ENCODE measurements at places on chromosomes 5 and 9. TPM values are rescaled to one million over a fixed set of nuclear protein-coding genes. Genes with fewer than 3 reads are reported as not detected.

DNA sequence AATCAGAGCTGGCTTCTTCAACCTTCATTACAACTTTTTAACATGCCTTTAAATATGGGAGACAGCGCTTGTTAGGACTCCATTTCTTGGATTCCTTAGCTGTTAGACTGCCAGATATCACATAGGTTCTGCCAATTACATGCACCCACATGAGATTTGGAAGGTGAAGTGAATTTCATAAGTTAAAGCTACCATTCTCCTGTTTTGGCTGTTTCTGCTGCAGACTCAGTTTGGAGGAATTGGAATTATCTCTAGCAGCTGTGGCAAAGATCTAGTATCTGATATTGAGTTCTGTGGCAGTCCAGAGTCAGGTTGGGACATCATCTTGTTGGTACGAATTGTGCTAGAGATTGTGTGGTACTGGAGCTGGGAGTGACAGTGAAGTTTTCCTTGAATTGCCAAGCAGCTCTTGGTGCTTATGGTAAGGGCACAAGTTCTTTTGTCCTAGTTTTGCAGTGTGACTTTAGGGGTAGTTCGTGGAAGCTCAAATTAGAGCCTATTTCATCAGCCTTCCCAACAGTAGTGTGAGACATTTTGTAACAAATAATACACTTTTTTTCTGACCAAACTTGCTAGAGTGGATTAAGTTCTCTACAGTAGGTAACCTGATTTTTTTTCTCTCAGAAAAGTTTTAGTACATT is 9.1 kb upstream of the PJA2 start:
- DNase-seq = no peak

BAAT gene
- 0.31 TPM for total RNA-seq

DNA sequence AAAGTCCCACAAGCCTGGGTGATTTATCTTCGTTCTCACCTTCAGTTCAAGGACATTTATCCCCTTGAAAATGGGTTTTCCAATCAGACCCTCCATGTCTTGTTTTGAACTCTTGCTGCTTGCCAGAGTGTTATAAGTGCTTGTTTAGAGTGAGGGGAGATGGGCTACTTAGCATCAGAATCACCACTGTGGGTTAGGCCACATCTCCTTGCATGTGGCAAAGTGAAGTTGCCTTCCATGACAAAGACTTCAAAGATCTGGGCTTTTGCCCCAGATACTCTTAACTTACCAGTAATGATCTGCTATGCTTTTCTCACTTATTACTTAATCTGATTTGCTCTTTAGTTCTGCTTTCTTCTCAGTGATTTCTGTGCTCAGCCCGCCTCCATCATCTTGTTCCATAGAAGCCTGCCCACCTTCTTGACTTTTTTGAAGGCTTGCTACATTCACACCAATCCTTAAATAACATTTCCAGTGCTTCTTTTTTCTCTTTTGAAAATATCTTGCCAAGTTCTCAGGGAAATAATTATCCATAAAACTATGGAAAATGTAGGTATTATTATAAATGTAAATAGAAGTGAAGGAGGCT is 39.0 kb downstream of the GPR21 start:
- DNase-seq = no peak

DNA sequence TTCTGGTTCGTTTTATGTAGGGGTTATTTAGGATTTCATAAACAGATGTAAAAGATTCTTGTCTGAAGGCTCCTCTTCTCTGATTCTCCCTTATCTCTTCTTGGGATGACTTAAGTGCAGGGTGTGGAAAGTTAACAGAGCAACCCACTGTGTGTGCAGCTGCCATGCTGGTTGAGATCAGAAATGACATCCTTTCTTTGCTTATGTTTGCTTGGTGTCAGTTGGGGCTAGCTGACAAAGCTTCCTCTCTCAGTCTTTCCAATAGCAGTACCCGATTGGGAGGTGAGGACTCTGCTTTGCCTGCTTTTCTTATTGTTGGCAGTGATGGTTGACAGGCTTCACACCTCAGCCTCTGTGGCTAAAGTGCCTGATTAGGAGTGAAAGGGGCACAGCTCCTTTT is 26.5 kb downstream of the OGN start:
- DNase-seq = no peak

GRM6 gene
- total RNA-seq = not detected

GRCh38 chr5:16592255-16592654 is 24.5 kb downstream of the RETREG1 start:
- no peak for DNase-seq

CTNND2 gene
- 5.5 TPM for total RNA-seq

GRCh38 chr5:75668445-75668844 is 48.8 kb downstream of the POC5 start:
- no peak for DNase-seq

- DNase-seq = no peak
Measured at GRCh38 chr5:1782385-1783215, 17.0 kb downstream of the MRPL36 start.

POU5F2 gene
- 0.69 TPM for total RNA-seq

- no peak for DNase-seq
Measured at GRCh38 chr5:68419081-68419636, 203.6 kb downstream of the PIK3R1 start.

DNA sequence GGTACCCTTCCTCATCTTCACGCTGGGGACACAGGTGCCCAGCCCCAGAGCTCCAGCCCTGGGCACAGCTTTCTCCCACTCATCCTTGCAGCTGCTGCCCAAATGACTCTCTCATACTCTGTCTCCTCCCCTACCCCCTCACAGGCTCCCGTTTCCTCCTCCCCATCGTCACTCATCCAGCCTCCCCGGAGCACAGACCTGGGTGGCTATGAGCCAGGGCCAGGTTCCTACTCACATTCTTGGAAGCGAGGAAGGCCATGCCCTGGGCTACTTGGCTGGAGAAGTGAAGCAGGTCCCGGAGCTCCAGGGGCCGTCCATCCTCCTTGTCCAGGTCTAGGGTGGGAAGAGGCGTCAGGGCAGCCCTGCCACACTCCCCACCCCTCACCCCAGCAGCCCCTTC is 29.3 kb downstream of the CSF1R start:
- DNase-seq = no peak

DNA sequence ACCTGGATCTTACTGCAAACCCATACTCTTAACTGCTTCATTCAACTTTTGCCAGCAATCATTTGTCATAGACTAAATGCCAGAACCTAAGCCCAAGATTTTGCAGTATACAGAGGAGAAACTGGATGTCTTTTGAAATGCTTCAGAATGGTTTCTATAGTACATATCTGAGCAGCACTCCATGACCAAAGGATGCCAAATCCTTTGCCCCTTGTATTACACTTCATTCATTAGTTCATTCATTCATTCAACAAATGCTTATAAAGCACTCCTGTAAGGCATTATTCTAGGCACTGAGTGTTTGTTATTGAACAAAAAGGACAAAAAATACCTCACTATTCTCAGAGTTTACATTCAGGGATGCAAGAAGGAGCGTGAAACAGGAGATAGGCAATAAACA is 119.9 kb downstream of the SLC1A3 start:
- no peak for DNase-seq

DNA sequence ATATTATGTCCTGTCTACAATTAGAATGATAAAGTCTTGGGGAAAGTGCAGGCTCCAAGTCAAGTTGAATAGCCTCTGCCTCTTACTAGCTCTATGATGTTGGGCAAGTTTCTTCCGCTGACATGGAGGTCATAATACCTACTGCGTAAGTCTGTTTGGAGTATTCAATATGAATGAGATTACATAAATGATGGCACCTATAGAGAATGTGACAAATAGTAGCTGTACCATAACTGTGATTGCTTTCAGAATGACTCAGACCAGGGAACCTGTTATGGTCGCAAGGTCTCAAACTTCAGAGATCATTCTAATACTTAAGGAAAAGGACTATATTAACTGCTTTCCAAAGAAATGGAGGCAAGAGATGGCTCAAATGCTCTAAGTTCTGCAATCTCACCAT is 94.0 kb upstream of the ABCA1 start:
- DNase-seq = no peak

DNA sequence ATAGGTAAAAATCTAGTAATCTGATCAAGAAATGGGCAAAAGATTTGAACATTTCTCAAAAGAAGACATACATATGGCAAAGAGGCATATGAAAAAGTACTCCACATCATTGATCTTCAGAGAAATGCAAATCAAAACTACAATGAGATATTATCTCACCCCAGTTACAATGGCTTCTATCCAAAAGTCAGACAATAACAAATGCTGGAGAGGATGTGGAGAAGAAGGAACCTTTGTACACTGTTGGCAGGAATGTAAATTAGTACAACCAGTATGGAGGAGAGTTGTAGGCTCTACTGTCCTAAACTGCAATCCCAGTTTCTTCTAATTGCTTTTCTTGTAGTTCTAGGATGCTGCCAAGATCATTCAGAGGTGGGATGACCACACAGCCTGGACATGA is 193.5 kb upstream of the RFX3 start:
- DNase-seq = no peak

GRCh38 chr5:168228668-168229067 is 62.8 kb upstream of the WWC1 start:
- DNase-seq = no peak

GRCh38 chr5:176658817-176659511 is 11.7 kb downstream of the TSPAN17 start:
- DNase-seq = peak; percentile 53

DNA sequence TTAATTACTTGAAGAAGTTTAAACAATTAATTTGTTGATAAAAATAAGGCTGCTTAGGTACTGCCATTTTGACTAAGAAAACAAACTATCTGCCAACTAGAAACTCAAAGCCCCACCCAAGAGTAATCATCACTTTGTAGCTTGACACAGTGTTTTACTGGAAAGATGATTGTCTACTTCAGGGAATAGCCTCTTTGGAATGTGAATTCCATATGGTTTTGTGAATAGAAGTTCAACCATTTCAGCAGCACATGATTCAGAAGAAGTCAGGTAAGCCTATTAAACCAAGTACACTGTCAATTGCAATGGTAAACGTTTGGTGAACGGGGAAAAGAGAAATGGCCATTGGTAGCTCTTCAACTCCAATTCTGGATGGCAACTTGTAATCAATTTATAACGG is 55.2 kb downstream of the PLK2 start:
- no peak for DNase-seq

TMEM174 gene
- not detected for total RNA-seq

TIMD4 gene
- total RNA-seq = not detected
